SHP77 (cell line): ENCODE measurements at places on chromosomes 7 and 10.
A peak's percentile ranks its signal among the peaks of the same experiment; 100 is the strongest.

- DNase-seq: no peak
Observed at GRCh38 chr7:121872831-121873288, at the start of gene PTPRZ1. TSS of gene PTPRZ1 (plus strand) at chr7:121873161. CDS start at chr7:121873500, 339 bp downstream.

GRCh38 chr7:12162415-12163113 is 48.5 kb upstream of the TMEM106B start:
- DNase-seq: no peak

- no peak for DNase-seq
Observed at GRCh38 chr7:107850216-107850615, 40.8 kb upstream of the DLD start.

DNA sequence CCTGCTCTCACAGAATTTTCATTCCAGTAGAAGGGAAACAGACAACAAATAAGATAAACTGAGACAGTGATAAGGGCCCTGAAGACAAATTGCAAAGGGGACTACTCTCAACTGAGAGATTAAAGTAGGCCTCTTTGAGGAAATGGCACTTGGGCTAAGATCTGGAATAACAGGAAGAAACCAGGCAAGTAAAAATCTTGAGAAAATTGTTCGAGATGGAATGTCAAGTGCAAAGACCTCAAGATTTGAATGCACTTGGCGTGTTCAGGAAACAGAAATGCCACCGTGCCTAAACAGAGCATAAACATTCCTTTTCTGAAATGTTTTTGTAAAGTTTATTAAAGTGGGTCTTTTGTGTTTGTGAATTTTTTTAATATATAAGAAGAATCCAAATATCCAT is 10.7 kb downstream of the ARMH3 start:
- DNase-seq: no peak

DNA sequence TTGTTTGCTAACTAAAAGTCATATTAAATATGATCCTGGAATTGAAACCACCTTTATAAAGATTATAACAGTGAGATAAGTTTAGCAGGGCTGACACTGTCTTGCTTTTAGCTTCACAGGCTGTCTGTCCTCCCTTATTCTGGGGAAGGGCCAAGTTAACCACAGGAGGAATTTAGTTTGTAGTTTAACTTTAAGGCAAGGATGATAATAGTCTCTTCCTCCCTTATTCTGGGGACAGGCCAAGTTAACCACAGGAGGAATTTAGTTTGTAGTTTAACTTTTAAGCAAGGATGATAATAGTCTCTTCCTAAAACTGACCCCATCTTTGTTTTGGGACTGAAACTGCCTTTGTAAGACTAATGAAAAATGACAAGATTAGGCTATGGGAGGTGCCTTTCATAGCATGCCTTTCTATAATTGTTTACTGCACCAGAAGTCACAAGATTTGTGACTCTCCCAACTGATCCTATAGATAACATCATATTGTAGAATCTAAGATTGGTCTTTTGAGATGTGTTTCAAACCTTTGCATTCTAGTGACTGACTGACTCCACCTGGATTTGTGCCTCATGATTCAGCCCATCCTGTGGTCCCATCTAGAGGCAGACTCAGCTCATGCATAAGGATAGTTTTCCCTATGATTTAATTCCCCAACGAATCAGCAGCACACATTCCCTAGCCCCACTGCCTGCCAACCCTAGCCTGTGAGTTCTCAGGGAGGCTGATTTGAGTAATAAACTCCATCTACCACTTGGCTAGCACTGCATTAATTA is 212.0 kb downstream of the MAGI2 start:
- DNase-seq: no peak

DNA sequence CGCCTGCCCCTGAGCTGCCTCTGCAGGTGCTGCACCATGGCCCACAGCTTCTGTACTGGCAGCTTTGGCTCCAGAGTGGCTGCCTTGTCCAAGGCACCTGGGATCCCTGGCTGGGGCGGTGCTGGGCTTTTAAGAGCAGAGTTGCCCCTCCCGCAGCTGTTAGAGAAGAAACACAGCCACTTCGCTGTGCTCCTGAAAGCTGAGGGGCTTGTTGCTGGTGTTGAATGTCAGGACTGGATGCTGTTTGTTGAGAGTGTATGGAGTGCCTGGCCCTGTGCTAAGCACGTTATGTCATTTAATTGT is 6.2 kb downstream of the FAM241B start:
- no peak for DNase-seq

DNA sequence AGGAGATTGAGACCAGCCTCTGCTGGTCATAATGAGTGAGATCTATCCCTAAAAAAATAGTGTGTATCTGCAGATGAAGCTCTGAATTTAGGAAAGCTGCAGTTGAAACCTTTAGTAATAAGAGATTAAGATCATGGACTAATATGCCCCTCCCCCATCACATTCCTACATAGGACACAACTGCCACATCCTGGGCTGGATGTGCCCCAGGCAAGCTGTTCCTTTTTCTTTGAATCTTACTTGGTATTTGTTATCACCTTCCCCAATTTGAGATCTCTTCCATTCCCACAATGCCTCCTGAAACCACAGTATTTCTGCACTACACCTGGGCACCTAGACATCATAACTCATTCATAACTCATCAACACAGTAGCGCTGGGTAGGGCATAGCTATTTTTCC is 74.1 kb downstream of the DOCK1 start:
- no peak for DNase-seq

- no peak for DNase-seq
Observed at GRCh38 chr7:116218051-116218645, 7.8 kb downstream of the TES start.

GRCh38 chr10:10438335-10439100 is 579.2 kb upstream of the CELF2 start:
- no peak for DNase-seq

- DNase-seq: no peak
Observed at GRCh38 chr7:108094933-108095710, 35.0 kb downstream of the LAMB4 start.

- DNase-seq: no peak
Observed at GRCh38 chr10:50477287-50478203, 146.2 kb downstream of the SGMS1 start.

GRCh38 chr7:107746006-107746405 is 2.1 kb downstream of the CBLL1 start:
- DNase-seq: no peak

DNA sequence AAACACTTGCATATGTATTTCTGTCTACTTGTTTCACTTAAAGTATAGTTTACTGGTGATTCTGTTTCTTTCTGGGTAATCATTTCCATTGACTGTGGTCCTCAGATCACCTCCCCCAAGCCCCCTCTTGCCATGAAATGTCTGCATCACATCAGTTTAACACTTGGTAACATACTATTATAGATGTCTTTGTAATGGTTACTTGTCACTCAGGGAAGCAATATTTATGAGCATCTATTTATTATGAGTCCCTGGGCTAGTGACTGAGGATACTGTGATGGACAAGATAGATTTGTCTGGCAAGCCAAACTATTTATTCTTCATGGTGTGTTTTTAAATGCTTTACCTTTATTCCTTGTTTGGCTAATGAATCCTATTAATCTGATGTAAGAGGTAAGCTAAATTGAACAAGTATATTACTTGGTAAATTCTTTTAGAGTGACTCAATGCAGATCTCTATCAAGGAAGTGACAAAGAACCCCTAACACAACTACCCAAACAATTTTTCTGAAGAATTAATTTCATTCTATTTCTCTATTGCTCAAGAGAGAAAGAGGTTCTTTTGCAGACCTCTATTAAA is 270.9 kb downstream of the RELN start:
- DNase-seq: no peak

DNA sequence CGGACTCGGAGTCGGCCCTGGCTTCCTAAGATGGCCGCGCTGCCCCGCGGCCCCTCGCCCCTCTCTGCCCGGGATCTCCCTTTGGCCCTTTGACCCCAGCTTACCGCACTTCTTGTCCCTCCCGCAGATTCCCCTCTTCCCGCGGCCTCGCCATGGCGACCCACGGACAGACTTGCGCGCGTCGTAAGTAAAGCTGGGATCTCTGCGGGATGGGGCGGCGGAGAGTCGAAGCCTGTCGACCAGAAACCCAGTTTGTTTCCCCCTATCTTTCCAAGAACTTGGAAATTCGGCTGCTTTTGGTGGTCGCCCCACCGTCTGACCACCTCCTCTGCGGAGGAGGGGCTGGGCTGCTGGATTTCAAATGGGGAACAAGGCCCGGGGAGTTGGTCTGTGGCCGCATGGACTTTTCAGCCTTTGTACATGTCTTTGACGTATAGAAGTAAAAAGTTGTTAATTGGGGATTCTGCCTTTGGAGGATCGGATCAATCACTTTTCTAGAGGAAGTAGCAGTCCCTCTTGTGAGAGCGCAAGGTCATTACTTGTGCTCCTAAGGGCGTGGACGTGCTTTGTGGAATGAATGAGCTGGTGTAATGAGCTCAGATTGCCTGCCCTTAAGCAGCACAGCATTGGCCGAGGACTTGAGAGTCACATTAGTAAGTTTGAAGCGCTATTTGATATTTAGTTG is 553 bp downstream of the VDAC2 start:
- no peak for DNase-seq

- DNase-seq: peak; percentile 50
Observed at GRCh38 chr10:97718659-97719142, 5.2 kb downstream of the MARVELD1 start.

- DNase-seq: no peak
Observed at GRCh38 chr10:133397938-133398337, 4.0 kb downstream of the MTG1 start.

DNA sequence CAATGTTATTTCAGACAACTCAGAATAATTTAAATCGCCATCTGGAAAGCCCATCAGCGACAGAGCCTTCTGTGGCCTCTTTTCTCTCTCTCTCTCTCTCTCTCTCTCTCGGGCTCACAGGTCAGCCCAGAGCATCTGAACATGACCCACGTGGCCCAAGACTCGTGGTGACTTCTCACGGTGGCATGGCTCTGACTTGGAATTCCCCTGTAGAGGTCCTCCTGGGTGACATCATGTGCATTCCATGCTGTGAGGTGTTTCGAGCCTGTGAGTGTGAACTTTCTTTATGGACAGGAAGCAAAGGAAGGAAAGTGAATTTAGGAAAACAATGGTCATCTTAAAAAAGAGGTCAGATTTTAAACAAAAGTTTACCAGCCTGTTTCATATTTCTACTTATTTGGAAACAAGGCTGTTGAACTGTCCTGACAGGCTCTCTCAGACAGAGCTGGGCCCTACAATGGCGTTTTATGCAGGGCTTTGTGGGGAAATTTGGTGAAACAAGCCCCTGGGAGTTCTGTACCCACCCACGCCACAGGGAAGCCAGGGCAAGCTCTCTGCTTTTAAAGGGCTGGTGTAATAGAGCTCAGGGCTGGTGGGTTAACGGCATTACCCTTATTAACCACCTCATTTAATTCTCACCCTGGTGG is 359.7 kb upstream of the ZNF32 start:
- DNase-seq: no peak

DNA sequence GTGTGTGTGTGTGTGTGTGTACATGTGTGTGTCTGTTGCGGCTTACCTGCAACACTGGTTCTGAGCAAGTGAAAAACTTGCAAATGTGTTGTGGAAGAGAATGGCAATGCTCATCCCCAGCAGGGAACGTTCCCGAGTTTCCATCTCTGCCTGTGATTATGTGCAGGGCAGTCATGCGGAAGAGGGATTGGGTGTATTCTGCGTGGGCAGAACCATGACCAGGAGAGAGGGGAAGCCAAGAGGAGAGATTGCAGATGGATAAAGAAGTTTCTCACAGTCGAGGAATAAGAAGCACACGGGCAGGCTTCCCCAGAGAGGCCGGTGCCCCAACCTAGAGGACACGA is 99.9 kb downstream of the CTBP2 start:
- DNase-seq: no peak

GRCh38 chr10:25047591-25048301 is 31.3 kb downstream of the THNSL1 start:
- DNase-seq: no peak

GRCh38 chr7:71731740-71732139 is 599.8 kb downstream of the GALNT17 start:
- DNase-seq: no peak

DNA sequence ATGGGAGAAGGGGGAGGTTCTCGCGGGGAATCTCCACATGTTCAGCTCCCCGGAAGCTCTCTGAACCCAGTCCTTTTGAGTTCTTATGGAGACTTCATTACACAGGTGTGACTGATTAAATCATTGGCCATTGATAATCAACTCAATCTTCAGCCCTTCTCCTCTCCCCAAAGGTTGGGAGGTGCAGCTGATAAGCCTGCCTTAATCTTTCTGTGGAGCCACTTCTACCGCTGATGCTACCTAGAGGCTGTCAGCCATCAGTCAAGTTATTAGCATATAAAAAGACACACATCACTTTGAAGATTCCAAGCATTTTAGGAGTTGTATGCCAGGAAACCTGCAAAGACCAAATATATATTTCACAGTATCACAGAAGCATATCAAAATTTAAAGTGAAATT is 91.7 kb downstream of the MARCHF5 start:
- DNase-seq: no peak

GRCh38 chr7:101373812-101374614 is 11.3 kb downstream of the COL26A1 start:
- no peak for DNase-seq

GRCh38 chr10:102868911-102869257 is 386 bp upstream of the AS3MT start:
- no peak for DNase-seq

DNA sequence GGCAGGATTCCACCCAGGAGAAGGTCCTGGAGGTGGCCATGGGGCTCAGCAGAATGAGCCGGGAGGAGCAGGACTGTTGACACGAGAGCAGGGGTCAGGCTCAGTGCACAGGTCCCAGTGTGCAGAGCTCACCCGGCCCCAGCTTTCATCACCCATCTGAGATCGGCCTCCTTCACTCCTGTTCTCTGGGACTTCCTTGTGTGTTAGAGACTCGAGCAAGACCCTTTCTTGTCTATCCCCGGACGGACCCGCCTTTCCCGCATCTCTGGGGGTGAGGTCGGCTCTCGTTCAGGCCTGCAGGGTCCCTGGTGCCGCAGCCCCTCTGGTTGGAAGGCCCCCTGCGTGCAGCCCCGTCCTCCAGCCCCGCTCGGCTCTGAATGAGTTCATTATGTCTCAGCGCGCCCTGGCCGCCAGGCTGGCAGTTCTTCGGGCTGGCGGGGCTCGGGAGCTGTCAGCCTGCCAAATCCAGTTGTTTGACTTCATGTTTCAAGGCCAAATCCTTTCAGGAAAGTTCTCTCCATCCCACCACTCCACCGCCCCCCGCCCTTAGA is 127.9 kb downstream of the LHPP start:
- DNase-seq: no peak

DNA sequence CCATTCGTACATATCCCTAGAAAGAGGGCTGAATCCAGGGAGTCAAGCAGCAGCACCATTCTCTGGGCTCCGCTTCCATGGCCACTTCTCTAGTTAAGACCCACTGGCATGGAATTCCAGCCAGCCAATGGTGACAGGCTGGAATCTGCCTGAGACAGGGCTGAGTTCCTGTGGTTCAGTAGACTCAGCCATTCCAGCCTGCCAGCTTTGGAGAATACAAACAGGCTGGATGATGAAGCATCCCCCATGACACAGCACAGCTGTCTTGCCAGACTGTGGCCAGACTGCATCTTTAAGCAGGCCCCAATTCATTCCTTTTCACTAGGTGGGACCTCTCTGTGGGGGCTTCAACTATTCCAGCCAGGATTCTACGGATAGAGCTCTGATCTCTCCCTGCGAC is 329.6 kb downstream of the XPNPEP1 start:
- no peak for DNase-seq

- DNase-seq: peak; percentile 7
Observed at GRCh38 chr10:6918305-6918704, 338.2 kb upstream of the PRKCQ start.

GRCh38 chr7:106717254-106717954 is 56.4 kb upstream of the CCDC71L start:
- DNase-seq: no peak
